Endothelial cell of umbilical vein (primary cell): ENCODE measurements at places on chromosomes 5 and 9. TPM values are rescaled to one million over a fixed set of nuclear protein-coding genes. Genes with fewer than 3 reads are reported as not detected.

DNA sequence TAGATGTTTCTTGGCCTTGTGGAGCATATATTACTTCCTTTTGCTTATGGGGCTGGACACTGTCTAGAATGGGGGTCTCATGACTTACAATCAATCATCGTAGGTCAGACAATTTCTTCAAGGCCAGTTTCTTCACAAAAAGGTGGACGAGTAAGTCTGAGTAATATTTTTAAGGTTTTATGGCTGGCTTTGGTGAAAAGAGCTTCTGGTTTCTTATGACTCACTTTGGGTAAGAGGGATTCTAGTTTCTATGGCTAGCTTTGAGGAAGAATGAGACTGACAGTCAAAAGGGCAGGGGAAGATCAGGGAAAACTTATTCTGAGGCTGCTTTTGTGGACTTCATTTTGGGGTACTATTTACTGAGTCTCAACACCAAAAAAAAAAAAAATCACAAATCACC lies 2067.2 kb upstream of the C9orf72 start:
- H3K27me3 ChIP-seq: no peaks in the 10 kb centered on the region
- H3K4me3 ChIP-seq: no peak overlapping the region
- H3K36me3 ChIP-seq: no peaks in the 10 kb centered on the region
- H3K27ac ChIP-seq: no peak overlapping the region
- DNase-seq: no peak

- no peaks in the 10 kb centered on the region for H3K4me1 ChIP-seq
- no peak overlapping the region for H3K4me3 ChIP-seq
- no peaks in the 10 kb centered on the region for H3K27me3 ChIP-seq
- no peaks in the 10 kb centered on the region for H3K36me3 ChIP-seq
- no peak for DNase-seq
These were observed 480.3 kb upstream of the SEMA6A start for GRCh38 chr5:117054911-117055310.

- H3K27me3 ChIP-seq: no peaks in the 10 kb centered on the region
- H3K27ac ChIP-seq: peak overlapping the region; percentile 54
- no peak overlapping the region for H3K4me3 ChIP-seq
- peaks cover 17% of the 10 kb centered on the region for H3K4me1 ChIP-seq
These were observed 568.8 kb downstream of the PSAT1 start for GRCh38 chr9:78865737-78866136.

- DNase-seq: no peak
- H3K4me1 ChIP-seq: peaks cover 56% of the 10 kb centered on the region
- no peaks in the 10 kb centered on the region for H3K27me3 ChIP-seq
- no peak overlapping the region for H3K4me3 ChIP-seq
- H3K36me3 ChIP-seq: no peaks in the 10 kb centered on the region
These were observed 55.7 kb downstream of the LHFPL2 start for GRCh38 chr5:78592735-78593386.

GPRIN1 gene
- 9.3 and 10.4 TPM in 2 replicates for total RNA-seq

- no peaks in the 10 kb centered on the region for H3K36me3 ChIP-seq
- no peak overlapping the region for H3K27ac ChIP-seq
- H3K4me1 ChIP-seq: no peaks in the 10 kb centered on the region
- no peak overlapping the region for H3K4me3 ChIP-seq
- DNase-seq: no peak
These were observed 48.0 kb downstream of the PRR16 start for GRCh38 chr5:120512068-120512467.

DNA sequence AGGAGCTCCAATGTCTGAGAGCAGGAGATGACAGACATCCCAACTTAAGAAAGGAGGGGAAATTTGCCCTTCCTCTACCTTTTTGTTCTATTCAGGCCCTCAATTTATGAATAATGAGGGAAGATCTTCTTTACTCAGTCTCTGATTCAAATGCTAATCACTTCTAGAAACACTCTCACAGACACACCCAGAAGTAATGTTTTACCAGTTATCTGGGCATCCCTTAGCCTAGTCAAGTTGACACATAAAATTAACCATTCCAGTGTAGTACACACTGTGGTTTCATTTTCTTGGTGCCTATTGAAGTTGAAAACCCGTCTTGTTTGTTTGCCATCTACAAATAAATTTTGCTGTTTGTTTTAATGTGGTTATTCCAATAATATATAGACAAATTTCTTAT lies 167.6 kb downstream of the PCSK1 start:
- H3K4me1 ChIP-seq: no peaks in the 10 kb centered on the region
- no peak for DNase-seq
- H3K4me3 ChIP-seq: no peak overlapping the region
- no peaks in the 10 kb centered on the region for H3K36me3 ChIP-seq
- H3K27ac ChIP-seq: no peak overlapping the region

GRCh38 chr5:128252196-128252595 lies 168.6 kb downstream of the SLC12A2 start:
- no peaks in the 10 kb centered on the region for H3K36me3 ChIP-seq
- no peak for DNase-seq
- H3K4me3 ChIP-seq: no peak overlapping the region
- no peaks in the 10 kb centered on the region for H3K4me1 ChIP-seq
- H3K27me3 ChIP-seq: no peaks in the 10 kb centered on the region

- no peak for DNase-seq
- no peak overlapping the region for H3K4me3 ChIP-seq
- no peaks in the 10 kb centered on the region for H3K36me3 ChIP-seq
- no peaks in the 10 kb centered on the region for H3K27me3 ChIP-seq
These were observed 119.6 kb upstream of the GRIN3A start for GRCh38 chr9:101858026-101858425.

DNA sequence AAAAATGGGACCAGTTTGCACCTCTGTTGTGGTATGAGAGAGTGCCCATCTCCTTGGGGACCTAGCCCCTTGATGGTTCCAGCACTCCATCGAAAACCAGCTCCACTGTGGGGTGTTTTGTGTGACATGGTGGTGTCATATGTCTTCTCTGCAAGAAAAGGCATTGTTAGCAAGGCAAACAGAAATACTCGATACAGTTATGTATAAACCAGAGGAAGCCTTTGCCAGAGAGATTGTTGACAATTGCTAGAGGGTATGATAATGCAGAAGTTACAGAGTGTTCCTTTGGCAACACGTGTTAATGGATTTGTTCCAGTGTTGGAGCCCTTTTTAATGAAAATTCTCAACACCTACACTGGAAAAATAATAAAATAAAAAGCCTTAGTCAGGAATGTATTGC lies 270.4 kb upstream of the DMRT1 start:
- H3K36me3 ChIP-seq: no peaks in the 10 kb centered on the region
- H3K4me1 ChIP-seq: no peaks in the 10 kb centered on the region
- DNase-seq: no peak
- peaks cover 4% of the 10 kb centered on the region for H3K27me3 ChIP-seq
- no peak overlapping the region for H3K27ac ChIP-seq

- peaks cover 15% of the 10 kb centered on the region for H3K4me1 ChIP-seq
- H3K27ac ChIP-seq: no peak overlapping the region
- no peaks in the 10 kb centered on the region for H3K27me3 ChIP-seq
- no peak for DNase-seq
These were observed 14.9 kb downstream of the APBA1 start for GRCh38 chr9:69657269-69657668.

GRCh38 chr9:78031444-78031892 lies at the start of gene GNAQ:
Gene GNAQ, minus strand, starts transcription at chr9:78031811. Its CDS starts 576 bp downstream, at chr9:78031235.
- H3K36me3 ChIP-seq: no peaks in the 10 kb centered on the region
- DNase-seq: no peak
- no peaks in the 10 kb centered on the region for H3K27me3 ChIP-seq

DNA sequence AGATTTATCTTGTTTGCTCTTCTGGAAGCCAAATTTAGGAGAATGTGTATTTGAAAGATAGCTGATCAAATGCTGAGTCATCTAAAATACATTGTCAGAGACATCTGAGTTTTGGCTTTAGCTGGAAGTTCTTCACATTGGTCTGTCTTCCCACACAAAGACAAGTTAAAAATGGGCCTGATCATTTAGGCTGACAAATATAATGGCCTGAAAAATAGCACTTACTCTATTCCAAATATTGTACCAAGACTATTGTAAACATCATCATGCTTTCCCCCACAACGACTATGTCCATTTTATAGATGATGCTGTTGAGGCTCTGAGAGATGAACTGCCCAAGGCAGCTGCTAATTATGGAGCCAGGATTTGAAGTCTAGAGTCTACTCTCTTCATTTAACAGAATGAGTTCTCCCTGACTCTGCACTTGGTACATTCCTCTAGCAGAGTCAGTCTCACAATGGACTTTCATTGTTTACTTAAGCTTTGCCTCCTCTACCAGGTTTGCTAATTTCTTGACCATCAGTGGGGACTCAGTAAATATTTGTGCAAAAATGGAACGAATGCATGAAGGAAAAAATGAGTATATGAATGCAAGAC lies 619.4 kb upstream of the KLF4 start:
- H3K4me1 ChIP-seq: no peaks in the 10 kb centered on the region
- no peak overlapping the region for H3K27ac ChIP-seq

PCA3 gene
- 0.32 and 2.5 TPM in 2 replicates for total RNA-seq

JAKMIP2 gene
- total RNA-seq: not detected in 2 replicates

DNA sequence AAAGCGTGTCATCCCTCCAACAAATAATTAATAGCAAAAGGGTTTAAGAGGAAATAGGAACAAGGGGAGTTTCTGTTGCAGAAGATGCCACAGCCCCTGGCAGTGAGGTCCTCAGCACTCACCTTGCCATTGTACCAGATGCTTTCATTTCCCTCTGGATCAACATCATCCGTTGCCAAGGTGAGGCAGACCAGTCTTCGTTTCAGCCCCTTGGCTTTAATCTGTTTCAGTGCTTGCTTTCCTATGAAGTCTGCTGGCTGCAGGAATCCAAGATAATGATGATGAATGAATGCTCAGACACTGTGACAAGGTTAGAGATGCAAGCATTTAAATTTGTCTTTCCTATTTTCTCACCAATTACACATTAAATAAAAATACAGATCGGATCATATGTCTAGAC lies 20.0 kb upstream of the ARSB start:
- no peaks in the 10 kb centered on the region for H3K36me3 ChIP-seq
- H3K4me3 ChIP-seq: no peak overlapping the region

GRCh38 chr5:68490406-68490805 lies 274.9 kb downstream of the PIK3R1 start:
- DNase-seq: no peak
- no peaks in the 10 kb centered on the region for H3K36me3 ChIP-seq
- H3K4me1 ChIP-seq: no peaks in the 10 kb centered on the region
- H3K4me3 ChIP-seq: no peak overlapping the region
- peaks cover under 1% of the 10 kb centered on the region for H3K27me3 ChIP-seq

DNA sequence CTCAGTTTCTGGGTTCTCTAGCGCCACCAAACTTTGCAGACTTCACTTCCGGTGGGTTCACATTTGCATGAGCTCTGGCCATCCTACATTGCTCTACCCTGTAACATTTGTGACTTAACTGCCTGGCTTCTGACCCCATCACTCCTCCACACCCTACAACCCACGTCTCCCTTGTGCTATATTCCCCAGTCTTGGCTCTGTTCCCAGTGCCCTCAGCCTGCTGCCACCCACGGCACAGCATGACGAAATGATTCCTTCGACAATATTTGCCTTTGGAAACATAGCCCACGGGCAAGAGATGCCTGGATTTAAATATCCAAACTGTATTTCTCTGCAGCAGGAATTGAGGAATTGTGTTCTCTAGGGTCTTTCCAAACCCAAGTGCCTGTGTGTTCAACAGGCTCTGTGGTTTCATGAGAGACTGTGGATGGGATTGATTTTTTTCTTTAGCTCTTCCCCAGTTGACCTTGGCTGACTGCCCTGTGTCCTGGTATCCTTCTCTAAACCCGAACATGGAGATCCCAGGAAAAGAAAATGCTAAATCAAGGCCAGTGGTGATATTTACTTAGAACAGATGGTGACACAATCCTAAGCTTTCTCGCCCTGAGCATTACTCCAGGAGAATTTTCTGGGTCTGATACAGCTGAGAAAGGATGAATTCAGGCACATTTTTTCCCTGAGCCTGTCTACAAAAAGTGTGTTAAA lies 44.4 kb upstream of the GRIA1 start:
- H3K4me1 ChIP-seq: no peaks in the 10 kb centered on the region
- no peak overlapping the region for H3K27ac ChIP-seq
- no peaks in the 10 kb centered on the region for H3K36me3 ChIP-seq
- no peak for DNase-seq

DNA sequence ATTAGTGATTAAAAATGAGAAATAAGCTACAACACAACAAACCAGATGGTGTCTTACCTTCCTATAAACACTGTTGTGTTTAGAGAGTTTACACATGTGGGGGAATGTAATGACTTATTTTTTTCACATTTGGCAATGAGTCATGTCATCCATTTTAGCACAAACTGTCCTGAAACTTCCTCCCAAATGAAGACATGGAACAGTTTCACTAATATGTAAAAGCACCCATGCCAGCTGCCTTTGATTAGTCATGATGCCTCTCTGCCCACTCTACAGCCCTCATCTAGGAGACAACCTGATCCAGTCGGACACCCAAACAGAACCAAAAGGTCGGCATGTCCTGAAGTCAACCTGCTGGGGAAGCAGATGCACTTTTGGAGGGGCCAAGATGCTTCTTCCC lies 98.2 kb downstream of the SEMA5A start:
- H3K27ac ChIP-seq: no peak overlapping the region
- no peak overlapping the region for H3K4me3 ChIP-seq
- no peaks in the 10 kb centered on the region for H3K36me3 ChIP-seq
- no peaks in the 10 kb centered on the region for H3K4me1 ChIP-seq
- H3K27me3 ChIP-seq: no peaks in the 10 kb centered on the region

- no peak overlapping the region for H3K27ac ChIP-seq
- no peak for DNase-seq
- no peaks in the 10 kb centered on the region for H3K27me3 ChIP-seq
- H3K4me3 ChIP-seq: no peak overlapping the region
- no peaks in the 10 kb centered on the region for H3K4me1 ChIP-seq
These were observed 577.2 kb upstream of the EDIL3 start for GRCh38 chr5:84961903-84962302.

DNA sequence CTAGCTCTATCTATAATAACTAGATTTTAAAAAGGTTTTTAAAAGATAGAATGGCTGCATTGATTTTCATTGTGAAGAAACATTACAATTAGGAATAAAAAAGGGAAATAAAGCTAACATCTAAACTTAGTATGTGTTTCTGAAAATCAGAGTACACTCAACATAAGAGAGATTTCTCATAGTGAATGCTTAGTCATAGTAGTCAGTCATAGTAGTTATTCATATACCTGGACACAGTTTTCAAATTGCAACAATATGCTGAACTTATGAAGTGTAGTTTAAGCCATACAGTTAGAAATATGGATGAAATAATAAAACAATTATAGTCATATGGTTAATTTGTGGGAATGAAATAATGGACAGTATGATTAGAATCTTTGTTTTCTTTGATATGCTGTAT lies 273.0 kb upstream of the CTNND2 start:
- no peaks in the 10 kb centered on the region for H3K27me3 ChIP-seq
- no peaks in the 10 kb centered on the region for H3K4me1 ChIP-seq
- H3K27ac ChIP-seq: no peak overlapping the region
- DNase-seq: no peak

SPINK4 gene
- total RNA-seq: not detected in 2 replicates

ALAD gene
- 29.5 TPM in 2 replicates for total RNA-seq

DNA sequence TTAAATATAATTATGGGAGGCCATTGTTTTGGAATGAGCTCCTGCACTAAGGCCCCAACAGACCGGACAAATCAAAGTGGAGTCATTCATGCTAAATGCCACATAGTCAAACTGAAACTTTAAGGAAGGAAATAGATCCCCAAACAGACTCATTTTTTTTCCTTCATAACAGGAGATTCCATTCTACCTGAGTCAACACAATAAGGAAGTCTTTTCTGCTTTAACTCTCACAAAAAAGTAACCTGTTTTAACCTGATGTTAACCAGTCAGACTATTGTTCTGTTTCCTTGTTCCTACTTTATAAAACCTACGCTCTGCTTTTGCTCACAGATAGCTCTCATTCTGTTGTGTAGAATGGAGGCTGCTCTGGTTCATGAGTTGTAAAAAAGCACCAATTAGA lies 234.9 kb downstream of the YTHDC2 start:
- H3K27me3 ChIP-seq: no peaks in the 10 kb centered on the region
- no peaks in the 10 kb centered on the region for H3K36me3 ChIP-seq
- DNase-seq: peak; percentile 74
- H3K4me1 ChIP-seq: peaks cover 4% of the 10 kb centered on the region
- no peak overlapping the region for H3K27ac ChIP-seq
